ENCODE measurements at places on chromosomes 12 and 14. TPM values are rescaled to one million over a fixed set of nuclear protein-coding genes. Genes with fewer than 3 reads are reported as not detected.

- no peak for DNase-seq
- H3K4me1 ChIP-seq = peaks cover 53% of the 10 kb centered on the region
- peak overlapping the region; percentile 90 for H3K27ac ChIP-seq
- no peaks in the 10 kb centered on the region for H3K36me3 ChIP-seq
Measured at GRCh38 chr14:104676694-104677511, 12.5 kb upstream of the INF2 start.

DNA sequence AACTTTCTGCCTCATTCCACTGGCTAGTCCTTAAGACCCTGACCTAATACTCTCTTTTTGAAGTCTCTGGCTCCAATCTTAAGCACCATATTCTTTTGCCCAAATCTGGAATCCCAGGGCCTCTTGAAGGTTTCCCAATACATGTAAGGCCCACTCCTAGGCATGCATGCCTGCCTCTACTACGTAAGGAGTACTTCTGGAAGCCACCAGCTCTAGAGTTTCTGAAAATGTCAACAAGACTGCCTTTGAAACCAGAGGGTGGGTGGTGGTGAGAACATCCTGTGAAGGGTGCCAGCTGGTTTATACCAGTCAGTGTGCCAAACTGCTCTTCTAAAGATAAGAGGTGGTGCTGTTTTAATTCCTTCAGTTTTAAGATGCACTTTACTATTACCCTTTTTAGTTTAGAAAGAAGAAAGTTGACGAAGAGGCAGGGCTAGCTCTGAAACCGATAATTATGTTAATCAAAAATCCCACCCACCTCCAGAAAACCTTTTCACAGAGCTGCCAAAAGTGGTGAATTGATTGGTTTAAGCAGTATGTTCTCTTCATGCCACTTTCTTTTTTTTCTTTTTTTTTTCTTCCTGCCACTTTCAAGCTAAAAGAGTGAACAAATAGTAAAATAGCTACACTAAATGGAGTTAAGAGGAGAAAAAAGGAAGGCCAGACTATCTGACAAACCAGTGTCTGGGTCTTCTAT, 8.7 kb upstream of the WDR89 start:
- no peak overlapping the region for H3K4me3 ChIP-seq
- no peaks in the 10 kb centered on the region for H3K36me3 ChIP-seq
- H3K27me3 ChIP-seq = no peaks in the 10 kb centered on the region
- no peak overlapping the region for H3K27ac ChIP-seq
- H3K4me1 ChIP-seq = no peaks in the 10 kb centered on the region
- DNase-seq = no peak

- H3K27me3 ChIP-seq = no peaks in the 10 kb centered on the region
- peak within 1 kb of the TSS; percentile 55 for H3K4me3 ChIP-seq
- DNase-seq = no peak
- peaks cover 18% of the 10 kb centered on the region for H3K4me1 ChIP-seq
Measured at GRCh38 chr14:61281186-61281947, at the start of gene TMEM30B. TMEM30B (minus strand) TSS chr14:61281338; CDS start chr14:61281147, 191 bp downstream.

DNA sequence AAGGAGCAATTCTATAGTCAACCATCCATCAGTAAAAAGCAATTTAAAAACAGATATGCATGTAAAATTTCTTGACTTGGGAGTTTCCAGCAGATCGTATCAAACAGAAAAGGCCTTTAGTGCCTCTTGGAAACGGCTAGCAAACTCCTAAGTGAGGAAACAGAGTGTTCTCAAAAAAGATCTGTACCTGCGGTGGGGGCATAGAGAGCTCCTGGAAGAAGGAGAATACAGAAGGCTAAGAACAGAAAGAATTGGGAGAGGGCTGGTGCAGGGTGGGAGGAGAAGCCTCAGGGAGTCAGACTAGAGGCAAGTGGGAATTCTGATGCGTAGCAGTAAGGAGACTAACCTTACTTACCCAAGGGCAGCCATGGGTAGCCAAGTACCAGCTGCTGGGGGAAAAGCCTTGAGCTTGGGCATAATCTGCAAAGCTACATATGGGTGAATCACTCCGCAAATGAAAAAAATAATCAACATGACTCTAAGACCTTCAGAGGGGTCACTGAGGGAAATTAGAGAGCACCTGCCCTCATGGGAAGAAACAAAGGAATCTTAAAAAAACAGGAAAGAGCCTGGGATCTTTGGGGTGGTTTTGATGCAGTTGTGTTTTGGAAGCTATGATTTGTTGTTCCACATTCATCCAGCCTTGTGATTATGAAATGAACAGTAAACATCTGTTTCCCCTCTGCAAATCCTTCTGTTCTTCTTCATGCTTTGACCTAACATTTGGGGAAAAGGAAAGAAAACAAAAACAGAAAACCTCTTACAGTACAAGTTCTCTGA, 10.4 kb downstream of the RHOJ start:
- peak overlapping the region; percentile 24 for H3K27ac ChIP-seq
- no peak for DNase-seq
- peaks cover 14% of the 10 kb centered on the region for H3K4me1 ChIP-seq
- no peak overlapping the region for H3K4me3 ChIP-seq

DNA sequence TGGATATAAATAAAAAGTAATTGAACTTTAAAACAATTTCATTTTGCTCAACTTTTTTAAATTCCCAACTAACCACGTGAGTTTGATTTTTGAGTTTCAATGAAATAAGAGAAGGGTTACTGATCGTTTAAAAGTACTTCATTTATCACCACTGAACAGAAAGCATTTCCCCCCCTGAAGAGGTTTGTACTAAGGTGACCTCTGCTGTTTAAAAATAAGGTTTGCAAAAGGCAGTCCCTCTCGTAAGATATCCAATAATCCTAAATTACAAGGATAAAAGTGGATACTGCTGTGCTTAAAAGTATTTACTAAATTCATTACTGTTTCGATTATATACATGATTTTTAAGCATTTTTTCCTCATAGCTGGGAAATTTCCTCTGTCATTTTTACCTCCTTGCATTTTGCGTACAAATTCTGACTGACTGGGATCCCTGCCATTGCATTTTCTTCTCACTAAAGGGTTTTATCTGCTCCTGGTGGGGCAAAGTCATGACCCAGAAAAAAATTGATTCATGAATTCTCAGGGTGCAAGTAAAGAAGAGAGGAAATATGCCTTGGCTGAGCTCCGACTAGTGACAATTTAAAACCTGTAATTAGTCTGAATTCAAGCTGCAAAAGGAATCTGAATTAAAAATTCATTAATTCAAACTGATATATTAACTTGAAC, 463.8 kb downstream of the PRKD1 start:
- no peaks in the 10 kb centered on the region for H3K36me3 ChIP-seq
- no peaks in the 10 kb centered on the region for H3K4me1 ChIP-seq
- H3K4me3 ChIP-seq = no peak overlapping the region
- H3K27me3 ChIP-seq = no peaks in the 10 kb centered on the region

- no peaks in the 10 kb centered on the region for H3K36me3 ChIP-seq
- peaks cover 9% of the 10 kb centered on the region for H3K4me1 ChIP-seq
- no peaks in the 10 kb centered on the region for H3K27me3 ChIP-seq
- DNase-seq = no peak
- H3K4me3 ChIP-seq = no peak overlapping the region
- H3K27ac ChIP-seq = no peak overlapping the region
Measured at GRCh38 chr14:51283402-51284085, 43.5 kb downstream of the TMX1 start.

GRCh38 chr12:30188602-30189326, 405.0 kb upstream of the TMTC1 start:
- DNase-seq = no peak
- no peaks in the 10 kb centered on the region for H3K4me1 ChIP-seq
- no peak overlapping the region for H3K27ac ChIP-seq
- H3K36me3 ChIP-seq = no peaks in the 10 kb centered on the region

Gene HOXC9
- total RNA-seq = not detected

GRCh38 chr12:5094551-5094950, 50.9 kb downstream of the KCNA5 start:
- H3K27me3 ChIP-seq = no peaks in the 10 kb centered on the region
- no peaks in the 10 kb centered on the region for H3K36me3 ChIP-seq
- no peak overlapping the region for H3K4me3 ChIP-seq
- DNase-seq = peak; percentile 34

Gene PRICKLE1
- 36.9 TPM for total RNA-seq

Measured in esophagus muscularis mucosa (tissue), 4 donors.